ENCODE measurements at places on chromosomes 1 and 21.

GRCh38 chr1:14215151-14215550 lies 383.3 kb upstream of the KAZN start:
- no peak for DNase-seq

DNA sequence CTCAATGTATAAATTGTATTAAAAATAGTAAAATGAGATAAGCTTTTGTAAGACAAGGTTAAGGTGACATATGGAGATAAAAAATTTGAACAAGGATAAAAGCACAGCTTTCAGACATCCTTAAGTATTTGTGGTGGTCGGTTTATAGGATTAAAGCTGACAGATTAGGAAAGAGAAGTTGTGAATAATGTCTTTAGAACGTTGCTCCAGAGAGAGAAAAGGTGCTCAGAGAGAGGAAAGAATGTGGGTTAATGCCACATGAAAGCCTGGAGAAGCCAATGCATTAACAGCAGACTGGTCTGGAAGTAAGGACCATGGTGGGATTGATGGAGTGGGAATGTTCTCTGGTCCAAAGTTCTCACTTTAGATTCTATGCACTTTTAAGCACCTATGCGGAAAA lies 44.8 kb downstream of the ATP6V1G3 start:
- DNase-seq: no peak

- DNase-seq: peak; percentile 8
These were observed 884 bp downstream of the PHACTR4 start for GRCh38 chr1:28370239-28371009.

DNA sequence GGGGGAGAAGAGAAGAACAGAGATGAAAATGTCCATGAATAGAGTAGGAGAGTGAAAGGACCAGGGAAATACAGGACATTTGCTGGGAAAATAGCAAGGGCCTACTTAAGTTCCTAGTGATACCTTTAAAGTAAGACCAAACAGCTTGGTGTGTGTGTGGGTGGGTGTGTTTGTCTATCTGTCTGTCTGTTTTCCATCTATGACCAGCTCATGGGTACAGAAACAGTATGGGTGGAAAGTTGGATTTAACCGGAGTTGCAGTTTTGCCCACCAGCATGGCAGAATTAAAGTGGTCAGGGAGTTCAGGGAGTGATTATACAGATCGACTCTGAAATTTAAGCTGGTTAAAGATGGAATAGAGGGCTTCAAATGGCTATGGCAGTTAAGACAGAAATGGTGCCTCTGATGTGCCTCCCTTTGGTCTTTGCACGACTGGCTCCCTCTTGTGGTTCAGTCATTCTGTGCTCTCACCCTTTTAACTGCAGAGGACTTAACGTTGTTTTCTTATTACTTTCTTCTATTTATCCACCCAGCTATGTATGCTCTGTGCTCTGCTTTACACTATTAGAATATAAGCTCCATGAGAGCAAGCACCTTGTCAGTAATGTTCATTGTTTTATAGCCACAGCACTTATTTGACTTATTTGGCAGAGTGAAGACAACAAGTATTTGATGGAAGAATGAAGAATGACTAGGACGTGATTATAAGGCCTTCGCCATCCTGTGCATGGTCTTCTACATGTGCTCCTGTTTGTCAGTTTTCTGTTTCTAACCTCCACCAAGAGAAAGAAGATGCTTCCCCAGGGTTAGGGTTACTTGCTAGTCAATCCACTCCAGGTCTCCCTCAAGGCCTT lies 72.7 kb upstream of the AK4 start:
- peak; percentile 54 for DNase-seq

GRCh38 chr1:48223366-48224240 lies 1.1 kb downstream of the SLC5A9 start:
- no peak for DNase-seq

DNA sequence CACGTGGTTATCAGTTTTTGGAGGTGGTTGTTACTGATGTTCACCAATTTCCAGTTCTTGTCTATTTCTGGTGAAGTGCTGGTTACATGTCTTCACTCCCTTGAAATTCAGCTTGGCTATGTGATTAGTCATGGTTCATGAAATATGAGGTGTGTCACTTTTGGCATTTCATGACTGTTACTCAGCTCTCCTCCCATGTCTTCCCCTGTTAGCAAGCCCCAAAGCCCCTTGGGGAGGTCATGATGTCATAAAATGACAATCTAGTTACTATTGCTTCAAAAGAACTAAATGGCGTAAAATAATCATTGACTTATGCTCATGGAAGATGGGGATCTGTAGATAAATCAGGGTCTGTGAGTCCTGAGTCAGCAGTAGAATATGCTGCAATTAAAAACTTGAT lies 425.1 kb downstream of the SETD4 start:
- DNase-seq: no peak

GRCh38 chr1:221527302-221527701 lies 214.6 kb downstream of the DUSP10 start:
- no peak for DNase-seq

- DNase-seq: no peak
These were observed 3.5 kb downstream of the PEX10 start for GRCh38 chr1:2408859-2409276.

GRCh38 chr1:5221451-5221850 lies 567.0 kb downstream of the AJAP1 start:
- DNase-seq: no peak

GRCh38 chr21:32772281-32773047 lies 909 bp upstream of the PAXBP1 start:
- DNase-seq: peak; percentile 20

GRCh38 chr1:228823200-228823599 lies 87.9 kb downstream of the RHOU start:
- DNase-seq: no peak

- DNase-seq: no peak
These were observed 112.7 kb upstream of the JUN start for GRCh38 chr1:58896246-58897183.

DNA sequence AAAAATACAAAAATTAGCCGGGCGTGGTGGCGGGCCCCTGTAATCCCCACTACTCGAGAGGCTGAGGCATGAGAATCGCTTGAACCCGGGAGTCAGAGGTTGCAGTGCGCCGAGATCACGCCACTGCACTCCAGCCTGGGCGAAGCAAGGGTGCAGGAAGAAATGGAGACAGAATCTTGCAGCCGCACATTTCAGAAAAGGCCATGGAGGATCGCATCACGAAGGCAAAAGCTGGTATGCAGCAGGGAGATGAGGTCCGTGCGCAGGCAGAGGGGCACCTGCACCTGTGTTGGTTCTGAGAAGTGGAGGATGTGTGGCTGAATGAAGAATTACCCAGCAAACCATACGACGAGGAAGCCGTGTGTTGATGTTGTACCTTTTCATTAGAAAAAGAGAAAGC lies 53.0 kb upstream of the ABCG1 start:
- no peak for DNase-seq

DNA sequence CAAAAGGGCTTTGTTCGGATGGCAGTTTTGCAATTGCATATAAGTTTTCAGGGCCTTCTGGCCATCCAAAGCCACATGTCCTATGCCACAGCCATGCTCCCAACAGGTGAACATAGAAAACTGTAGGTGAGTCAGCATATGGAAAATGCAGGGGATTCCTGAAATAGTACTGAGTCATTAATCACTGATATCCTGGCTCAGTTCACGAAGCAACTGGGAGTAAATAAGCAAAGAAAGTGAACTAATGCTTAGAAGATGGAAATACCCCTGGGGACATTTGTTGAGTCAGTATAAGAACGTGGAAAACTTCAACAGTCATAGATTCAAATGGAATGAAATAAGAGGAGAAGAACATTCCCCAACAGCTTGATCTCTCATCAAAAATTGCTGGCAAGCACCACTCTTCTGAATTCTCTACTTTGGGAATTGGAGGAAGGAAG lies 148.9 kb upstream of the RUNX1 start:
- DNase-seq: no peak

DNA sequence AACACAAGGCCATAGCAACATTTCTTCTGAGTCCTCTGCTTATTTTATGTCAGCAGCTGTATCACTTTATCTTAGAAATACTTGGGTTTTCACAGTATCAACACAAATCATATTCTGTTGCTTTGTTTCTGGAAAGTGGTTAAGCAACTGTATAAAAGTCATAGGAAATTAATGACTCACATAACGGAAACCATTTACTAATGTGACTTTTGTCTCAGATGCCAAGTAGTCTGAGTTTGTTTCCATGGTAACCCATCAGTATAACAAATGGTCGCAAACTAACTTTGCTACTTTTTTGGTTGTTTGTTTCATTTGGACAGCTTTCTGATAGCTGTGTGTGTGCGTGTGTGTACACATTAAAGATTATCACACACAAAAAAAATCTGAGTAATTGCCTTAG lies 31.1 kb downstream of the EEIG2 start:
- DNase-seq: no peak

DNA sequence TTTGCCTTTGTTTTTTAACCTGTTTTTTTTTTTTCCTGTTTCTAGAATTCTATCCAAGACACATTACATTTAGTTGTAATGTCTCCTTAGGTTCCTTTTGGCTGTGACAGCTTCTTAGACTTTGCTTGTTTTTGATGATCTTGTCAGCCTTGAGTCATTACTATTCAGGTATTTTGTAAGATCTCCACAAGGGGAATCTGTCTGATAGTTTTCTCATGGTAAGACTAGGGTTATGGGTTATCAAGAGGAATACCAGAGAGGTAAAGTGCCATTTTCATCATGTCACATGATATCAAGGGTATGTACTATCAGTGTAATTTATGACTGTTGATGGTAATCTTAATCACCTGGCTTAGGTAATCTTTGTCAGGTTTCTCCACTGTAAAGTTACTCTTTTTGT lies 99.1 kb upstream of the GFI1 start:
- no peak for DNase-seq

DNA sequence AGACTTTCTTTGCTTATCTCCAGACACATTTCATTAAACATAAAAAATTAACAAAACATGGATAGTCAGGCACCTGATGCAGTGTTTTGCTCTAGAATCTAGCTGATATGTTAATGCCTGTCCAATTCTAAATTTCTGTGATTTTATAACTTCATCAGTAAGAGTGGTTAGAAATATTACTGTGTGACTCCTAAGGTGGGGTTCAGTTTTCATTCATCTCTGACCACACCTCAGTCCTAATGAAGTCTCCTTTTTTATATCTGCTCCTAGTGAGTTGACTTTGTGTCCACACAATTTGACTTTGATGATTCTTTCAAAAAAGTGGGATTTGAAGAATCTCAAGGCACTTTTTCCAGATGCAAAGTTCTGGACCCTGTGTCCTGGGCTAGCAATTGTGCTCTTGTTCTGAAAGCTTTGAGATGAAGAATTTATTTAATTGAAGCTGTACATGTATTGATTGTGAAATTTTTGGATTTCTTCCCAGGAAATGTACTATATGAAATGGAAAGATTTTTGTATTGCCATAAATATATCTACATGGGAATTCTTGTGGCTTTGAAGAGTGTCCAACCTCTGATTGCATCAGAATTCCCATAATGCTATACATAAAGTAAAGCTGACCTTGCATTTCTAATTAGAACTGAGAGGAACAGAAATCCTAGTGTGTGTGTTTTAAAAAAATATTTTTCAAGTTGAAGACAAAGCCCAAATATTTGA lies 111.2 kb downstream of the GIPC2 start:
- DNase-seq: no peak

DNA sequence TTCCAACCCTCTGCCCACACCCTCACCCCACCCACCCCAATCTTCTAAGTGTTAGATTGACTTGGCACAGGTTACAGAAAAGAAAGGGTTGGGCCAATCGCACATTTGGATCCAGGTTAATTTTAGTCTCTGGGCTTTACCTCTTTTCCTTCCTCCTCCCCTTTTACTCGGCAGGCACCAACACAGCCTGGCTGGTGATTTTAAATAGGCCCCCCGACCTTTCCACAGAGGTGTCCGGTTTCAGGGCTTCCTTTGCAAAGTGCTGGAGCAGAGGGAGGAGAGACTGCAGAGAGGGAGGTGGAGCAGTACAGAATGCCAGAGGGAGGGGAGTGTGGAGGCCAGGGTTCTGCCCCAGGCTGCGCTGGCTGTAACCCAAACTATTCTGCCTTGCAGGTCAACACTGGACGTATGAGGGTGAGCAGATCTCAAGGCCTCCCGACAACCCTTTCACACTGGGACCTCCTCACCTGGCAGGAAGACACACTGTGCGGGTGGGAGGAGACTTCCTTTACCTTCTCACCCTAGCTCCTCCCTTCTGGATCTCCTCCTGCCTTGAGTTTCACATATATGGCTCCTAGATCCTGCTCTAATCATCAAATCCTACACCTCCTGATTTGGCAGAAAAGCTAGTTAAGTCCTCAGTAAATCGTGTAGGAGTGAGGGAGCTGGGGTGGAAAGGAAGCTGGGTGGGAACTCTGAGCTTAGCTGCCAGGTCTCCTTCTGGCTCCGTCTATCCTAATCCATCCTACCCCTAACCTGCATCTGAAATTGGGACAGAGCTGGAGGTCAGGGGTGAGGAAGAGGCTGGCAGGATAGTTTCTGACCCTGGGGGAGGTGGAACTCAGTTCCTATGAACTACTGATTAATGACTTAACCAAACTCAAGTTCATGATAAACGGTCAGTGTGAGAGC lies 2.4 kb downstream of the CA14 start:
- DNase-seq: peak; percentile 83

- no peak for DNase-seq
These were observed 33.2 kb upstream of the MAGOH start for GRCh38 chr1:53271446-53272090.

DNA sequence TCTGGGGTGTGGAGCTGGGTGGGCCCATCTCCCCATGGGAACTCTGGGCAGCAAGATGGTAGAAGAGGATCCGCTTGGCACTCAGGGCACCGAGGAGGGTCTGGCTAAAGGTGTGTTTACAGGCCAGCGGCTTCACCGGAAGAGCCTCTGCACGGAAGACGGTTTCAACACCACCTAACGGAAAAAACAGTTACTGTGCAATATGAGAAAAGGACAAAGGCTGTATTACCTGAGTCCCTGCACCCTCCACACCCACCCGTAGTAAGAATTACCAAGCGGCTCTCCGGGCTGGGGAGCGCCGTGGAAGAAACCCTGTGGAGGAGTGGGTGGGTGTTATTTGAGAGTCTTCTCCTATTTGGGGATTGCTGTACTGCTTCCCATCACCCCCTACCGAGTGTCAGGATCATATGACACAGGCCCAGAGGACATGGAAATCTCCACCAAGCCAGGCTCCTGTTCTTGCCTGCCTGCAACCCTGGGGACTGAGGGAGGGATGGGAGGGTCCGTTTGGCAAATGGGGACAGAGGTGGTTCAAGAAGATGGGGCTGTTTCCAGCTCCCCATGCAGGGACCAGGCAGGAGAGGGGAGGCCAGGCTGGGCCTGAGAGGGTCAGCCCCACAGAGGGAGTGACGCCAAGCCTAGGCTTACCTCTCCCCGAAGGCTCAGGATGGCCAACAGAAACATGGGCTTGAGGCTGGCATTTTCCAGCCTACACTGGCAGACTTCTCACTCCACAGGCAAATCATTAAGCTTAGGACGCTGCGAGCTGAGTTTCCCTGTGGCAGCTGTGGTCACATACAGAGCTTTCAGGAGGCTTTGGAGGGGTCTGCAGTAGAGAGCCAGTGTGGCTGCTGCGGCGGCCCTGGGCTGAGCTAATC lies 203.5 kb upstream of the TMEM51 start:
- DNase-seq: no peak

GRCh38 chr1:211527888-211528287 lies 35.9 kb upstream of the RD3 start:
- DNase-seq: no peak

DNA sequence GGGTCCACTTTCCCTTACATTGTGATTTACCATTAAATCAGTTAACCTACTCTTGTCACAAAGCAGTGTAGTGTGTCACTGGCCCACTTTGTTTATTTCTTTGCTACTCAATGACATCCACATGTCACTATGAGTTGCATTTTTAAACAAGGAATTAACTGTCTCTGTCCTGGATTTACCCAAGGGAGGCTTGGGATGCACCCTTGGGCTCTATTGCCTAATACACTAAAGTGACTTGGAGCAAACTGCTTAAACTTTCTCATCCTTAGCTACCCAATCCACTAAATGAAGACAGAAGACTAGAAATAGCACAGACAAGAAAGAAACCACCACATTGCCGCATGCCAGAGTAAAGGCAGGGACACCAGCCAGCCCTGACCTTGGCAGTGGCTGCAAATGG lies 136.2 kb upstream of the TIAM1 start:
- DNase-seq: no peak
